ENCODE measurements at places on chromosomes 13 and 19. TPM values are rescaled to one million over a fixed set of nuclear protein-coding genes. Genes with fewer than 3 reads are reported as not detected.

Gene FCGBP
- 10.7 TPM for total RNA-seq

Gene JSRP1
- total RNA-seq: not detected

Gene LAIR1
- 11.3 TPM for total RNA-seq

Gene CAMSAP3
- total RNA-seq: 3.5 TPM

Gene CABP5
- not detected for total RNA-seq

Gene OLFM2
- total RNA-seq: 114 TPM

Gene ADGRE1
- 1.0 TPM for total RNA-seq

Gene DUS3L
- total RNA-seq: 46.1 TPM

Gene CRX
- not detected for total RNA-seq

Gene ZNF154
- total RNA-seq: 27.4 TPM

Gene ZNF784
- 4.1 TPM for total RNA-seq

Gene ZNF835
- total RNA-seq: 8.3 TPM

Gene SYDE1
- 28.2 TPM for total RNA-seq

Gene KCNN1
- not detected for total RNA-seq

Gene AP2A1
- 47.1 TPM for total RNA-seq

Gene CEACAM1
- total RNA-seq: 0.51 TPM

Gene CLEC17A
- not detected for total RNA-seq

Gene CCDC169
- total RNA-seq: 0.49 TPM

Gene ZNF324B
- 17.5 TPM for total RNA-seq

Gene CGB1
- total RNA-seq: not detected

Gene PGLYRP2
- not detected for total RNA-seq

Gene PPP1R13L
- 2.9 TPM for total RNA-seq

Gene EHD2
- total RNA-seq: 76.7 TPM

Gene TBXA2R
- 2.6 TPM for total RNA-seq

Gene LRP3
- 23.9 TPM for total RNA-seq

Gene ZNF491
- 1.8 TPM for total RNA-seq

Gene SPINT2
- total RNA-seq: 21.8 TPM

Gene ZNF607
- total RNA-seq: 3.3 TPM

Gene PLK5
- 0.21 TPM for total RNA-seq

Gene HCST
- not detected for total RNA-seq

Gene GFY
- total RNA-seq: not detected

Gene LYPD3
- total RNA-seq: not detected

Gene GRK1
- total RNA-seq: not detected

Gene ZNF45
- 33.0 TPM for total RNA-seq

Gene PCP2
- total RNA-seq: not detected

Gene LGALS14
- not detected for total RNA-seq

Gene LRG1
- 1.1 TPM for total RNA-seq

Gene METTL21C
- not detected for total RNA-seq

Gene SLC10A2
- total RNA-seq: not detected

Measured in uterus (tissue), 4 donors.